ENCODE measurements at places on chromosomes 6 and 20.

DNA sequence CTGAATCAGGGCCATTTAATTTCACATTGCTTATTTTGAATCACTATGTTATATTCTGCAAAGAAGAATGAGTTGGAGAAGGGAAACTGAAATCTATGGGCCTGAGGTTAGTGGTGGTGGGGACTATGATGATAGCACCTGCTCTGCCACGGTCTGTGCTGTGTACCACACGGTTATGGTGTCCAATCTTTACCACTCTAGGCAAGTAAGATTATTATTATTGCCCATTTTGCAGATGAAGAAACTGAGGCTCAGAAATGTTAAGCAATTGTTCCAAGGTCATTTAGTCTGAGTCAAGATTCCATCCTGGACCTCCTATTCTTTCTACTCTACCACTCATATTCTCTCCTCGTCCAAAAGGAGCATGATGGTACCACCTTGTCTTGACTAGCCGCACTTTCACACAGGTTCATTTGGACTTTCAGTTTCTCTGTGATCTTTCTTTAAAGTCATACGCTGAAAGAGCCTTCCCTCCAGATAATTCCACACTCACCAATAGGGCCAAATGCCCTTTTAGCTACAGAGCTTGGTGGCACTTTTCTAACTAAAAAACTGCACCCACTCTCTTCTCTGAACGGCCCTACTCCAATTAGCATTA lies 56.2 kb downstream of the GFOD1 start:
- DNase-seq: no peak

DNA sequence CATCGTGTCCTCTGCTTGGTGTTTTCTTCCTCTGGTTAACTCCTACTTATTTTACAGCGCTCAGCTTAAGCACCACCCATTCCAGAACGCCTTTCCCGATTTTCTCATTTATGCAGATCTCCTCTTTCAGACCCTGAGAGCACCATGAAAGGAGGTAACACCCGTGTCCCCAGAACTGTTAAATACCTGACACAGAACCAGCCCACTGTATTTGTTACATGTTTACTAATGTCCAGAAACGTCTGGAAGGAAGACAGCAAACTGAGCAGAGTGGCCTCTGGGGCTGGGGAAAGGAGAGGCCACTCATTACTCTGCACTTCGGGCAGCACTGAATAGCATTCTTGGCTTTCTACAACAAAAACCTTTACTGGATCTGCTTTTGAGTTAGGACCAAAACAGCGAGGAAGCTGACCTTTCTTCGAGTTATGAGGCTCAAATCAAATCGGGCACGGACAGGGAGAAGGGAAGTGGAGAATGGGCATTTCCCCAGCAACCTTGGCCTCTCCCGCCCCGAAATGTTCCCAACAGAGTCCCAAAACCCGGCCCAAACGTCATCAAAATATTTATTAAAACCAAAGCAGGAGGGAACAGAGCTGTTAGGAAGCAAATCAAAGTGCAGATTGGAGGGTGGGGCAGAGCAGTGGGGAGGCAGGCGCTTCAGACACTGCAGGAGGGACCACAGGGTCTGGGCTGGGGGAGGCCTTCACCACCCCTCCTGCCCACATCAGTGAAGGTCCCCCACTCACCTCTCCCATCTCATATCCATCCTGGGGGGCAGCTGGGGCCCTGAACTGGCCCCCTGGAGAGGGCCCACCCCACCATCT lies 1.1 kb upstream of the NECAB3 start:
- DNase-seq: no peak

- peak; percentile 92 for DNase-seq
These were observed 63.9 kb upstream of the FUCA2 start for GRCh38 chr6:143575440-143575839.

- no peak for DNase-seq
These were observed 196.7 kb upstream of the CDH4 start for GRCh38 chr20:61055180-61056010.

DNA sequence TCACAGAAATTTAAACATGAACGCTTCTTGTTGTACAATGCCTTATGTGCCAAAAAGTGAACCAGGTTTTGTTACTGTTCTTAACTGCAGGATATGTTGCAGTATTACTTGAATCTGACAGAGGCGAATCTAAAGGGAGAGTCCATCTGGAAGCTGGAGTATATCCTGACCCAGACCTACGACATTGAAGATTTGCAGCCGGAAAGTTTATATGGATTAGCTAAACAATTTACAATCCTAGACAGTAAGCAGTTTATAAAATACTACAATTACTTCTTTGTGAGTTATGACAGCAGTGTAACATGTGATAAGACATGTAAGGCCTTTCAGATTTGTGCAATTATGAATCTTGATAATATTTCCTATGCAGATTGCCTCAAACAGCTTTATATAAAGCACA lies 19.9 kb downstream of the SMPDL3A start:
- no peak for DNase-seq
